ENCODE measurements at places on chromosomes 2 and 18.

DNA sequence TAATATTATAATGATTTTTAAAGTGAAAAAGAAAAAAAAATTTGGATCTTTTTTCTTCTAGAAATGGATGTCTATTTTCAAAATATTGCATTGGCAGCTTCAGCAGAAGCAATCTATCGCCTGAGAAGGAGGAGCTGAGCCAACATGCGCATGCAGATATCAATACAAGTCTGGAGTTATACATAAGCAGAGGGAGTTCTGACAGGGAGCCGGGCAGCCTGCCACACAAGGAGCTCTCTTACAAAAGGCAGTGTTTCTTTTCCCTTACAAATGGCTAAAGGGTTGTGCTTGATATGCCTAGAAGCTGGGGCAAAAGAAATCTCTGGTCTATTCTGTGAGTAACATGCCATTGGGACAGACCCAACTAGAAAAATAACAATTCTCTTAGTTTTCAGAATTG, 291.9 kb upstream of the TRIB2 start:
- DNase-seq, result no peak

- DNase-seq, result no peak
These were observed 468.4 kb upstream of the HNRNPA3 start for GRCh38 chr2:176744146-176744545.

DNA sequence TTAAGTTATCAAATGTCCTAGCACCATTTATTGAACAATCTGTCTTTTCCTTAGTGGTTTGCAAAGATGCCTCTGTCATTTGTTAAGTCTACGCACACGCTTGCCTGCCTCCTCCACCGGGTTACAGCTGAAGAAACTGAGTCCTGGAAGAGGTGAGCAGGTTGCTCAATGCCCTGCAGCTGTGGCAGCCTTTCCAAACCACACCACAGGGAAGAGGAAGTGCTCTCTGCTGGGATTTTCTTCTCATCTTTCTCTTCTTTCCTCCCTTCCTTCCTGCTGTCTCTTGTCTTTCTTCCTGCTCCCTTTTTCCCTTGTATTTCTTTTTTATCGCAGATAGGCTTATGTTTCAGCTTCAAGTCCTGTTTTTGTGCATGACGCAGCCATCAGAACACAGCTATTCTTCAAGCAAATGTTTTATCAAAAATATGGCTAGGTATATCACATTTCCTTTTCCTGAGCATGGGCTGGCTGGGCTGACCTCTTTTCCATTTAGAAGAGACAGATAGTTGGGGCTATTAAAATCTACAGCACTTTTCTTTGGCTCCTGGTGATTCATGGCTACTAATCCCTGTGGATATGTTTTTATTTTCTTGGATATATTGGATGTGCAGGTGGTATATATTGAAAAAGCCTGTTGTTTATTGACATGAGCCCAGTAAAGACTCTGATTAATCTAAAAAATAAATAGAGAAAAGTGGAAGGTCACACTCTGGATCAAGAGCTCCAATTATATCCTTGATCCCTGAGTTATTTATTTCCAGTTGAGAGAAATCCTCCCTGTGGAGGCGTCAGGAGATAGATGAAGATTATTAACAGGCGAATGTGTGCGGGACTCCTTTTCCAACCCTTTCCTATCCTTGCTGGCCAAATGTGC, 214.6 kb downstream of the TSN start:
- no peak for DNase-seq

- no peak for DNase-seq
These were observed 63.7 kb downstream of the VIL1 start for GRCh38 chr2:218482651-218483050.

DNA sequence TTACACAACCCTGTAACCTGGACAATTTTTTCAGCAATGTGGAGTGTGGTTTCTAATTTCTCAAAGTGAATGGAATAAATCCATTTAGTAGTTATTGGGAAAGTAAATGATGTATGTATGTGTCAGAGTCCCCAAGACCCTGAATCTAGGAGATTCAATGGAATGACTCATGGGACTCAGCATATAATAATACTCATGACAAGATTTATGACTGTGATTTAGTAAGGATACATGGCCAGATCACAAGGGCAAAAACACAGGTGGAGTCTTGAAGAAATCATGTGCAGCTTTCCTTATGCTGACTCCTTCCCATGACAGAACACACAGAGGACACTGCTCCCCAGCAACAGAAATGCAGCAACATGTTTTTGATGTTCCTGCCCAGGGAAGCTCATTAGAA, 1877.7 kb upstream of the LRRTM1 start:
- DNase-seq, result no peak

DNA sequence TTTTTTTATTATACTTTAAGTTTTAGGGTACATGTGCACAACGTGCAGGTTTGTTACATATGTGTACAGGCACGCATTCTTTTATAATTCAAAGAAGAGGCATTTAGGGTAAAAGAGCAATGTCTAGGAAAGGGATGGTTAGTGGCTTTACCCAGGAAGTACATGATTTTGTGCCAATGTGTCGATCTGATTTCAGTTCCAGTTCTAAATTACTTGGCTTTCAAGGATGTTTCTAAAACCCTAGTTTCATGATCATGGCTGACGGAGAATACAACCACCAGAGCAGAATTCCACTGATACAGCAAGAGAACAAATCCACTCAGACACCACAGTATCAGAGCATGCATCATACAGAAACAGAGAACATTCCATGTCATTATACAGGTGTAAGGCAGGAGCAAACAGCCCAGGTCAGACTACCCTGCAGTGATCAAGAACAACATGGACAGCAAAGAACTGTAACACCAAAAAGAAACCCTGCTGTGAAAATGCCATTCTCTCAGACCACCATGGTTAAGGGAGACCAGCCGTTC, 116.7 kb upstream of the STK17B start:
- DNase-seq, result no peak

DNA sequence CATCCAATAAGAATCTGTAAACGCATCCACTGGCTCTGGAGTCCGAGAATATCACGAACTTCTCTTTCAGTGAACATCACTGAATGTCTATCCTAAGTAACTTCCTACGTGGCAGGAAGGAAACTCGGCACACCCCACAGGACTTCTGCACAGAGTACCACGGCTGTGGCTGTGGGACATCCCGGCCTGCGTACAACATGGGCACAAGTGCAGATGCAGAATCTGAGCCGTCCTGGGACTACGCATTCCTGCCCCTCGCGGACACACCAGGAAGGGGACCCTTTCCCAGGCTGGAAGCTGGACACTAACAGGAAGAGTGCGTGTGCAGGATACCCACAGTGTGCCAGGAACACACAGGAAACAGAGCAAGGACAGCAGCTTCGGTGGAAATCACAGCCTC, 60.6 kb downstream of the ZNF516 start:
- no peak for DNase-seq

- no peak for DNase-seq
These were observed 30.0 kb upstream of the BMP10 start for GRCh38 chr2:68901199-68901514.
